Renal pelvis (tissue), 12 donors: ENCODE measurements at places on chromosomes 1 and 21. TPM values are rescaled to one million over a fixed set of nuclear protein-coding genes. Genes with fewer than 3 reads are reported as not detected.

The DARS2 gene
- polyA plus RNA-seq: 27.4 TPM

The LRRC53 gene
- 0.04 TPM for polyA plus RNA-seq

The ALPL gene
- 45.9 TPM for polyA plus RNA-seq

The CATSPERE gene
- polyA plus RNA-seq: 1.5 TPM

The ZBTB17 gene
- 35.5 TPM for polyA plus RNA-seq

The EXOSC10 gene
- polyA plus RNA-seq: 75.9 TPM

The C1QC gene
- 12.9 TPM for polyA plus RNA-seq

DNA sequence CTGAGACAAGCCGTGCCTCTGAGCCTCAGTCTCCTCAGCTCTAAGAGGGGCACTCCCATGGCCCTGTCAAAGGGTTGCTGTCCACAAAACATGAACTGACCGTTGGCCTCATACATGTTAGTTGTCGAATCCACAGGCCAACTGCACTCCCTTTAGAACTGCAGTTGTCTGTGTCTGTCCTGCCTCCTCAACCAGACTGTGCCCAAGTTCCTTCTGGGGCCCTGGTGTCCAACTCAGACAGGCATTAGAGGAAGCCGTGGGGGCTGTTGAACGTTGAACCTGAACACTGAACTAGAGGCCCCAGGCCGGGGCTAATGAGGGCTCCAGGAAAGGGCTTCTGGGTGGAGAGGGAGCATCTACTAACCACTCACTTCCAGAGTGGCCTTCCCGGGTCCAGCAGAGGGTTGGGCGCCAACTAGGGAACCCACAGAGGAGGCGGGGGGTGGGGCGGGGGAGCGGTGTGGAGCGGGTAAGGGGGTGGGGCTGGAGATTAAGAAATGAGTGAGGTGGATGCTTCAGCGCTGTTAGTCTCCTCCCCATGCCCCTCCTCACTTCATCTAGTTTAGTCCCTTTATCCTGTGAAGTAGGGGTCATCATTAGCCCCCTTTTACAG lies at the start of gene RAB42:
Gene RAB42, plus strand, starts transcription at position 558 of the 613 bp plus-strand sequence. CDS start 247 bp downstream, outside the sequence.
- DNase-seq: no peak

- no peak for DNase-seq
Measured at GRCh38 chr1:25137521-25138395, 94.5 kb downstream of the SYF2 start.

- DNase-seq: no peak
Measured at GRCh38 chr1:243837907-243838535, 12.0 kb downstream of the AKT3 start.

- DNase-seq: peak; percentile 75
Measured at GRCh38 chr1:105632342-105633196, 1423.9 kb upstream of the PRMT6 start.

DNA sequence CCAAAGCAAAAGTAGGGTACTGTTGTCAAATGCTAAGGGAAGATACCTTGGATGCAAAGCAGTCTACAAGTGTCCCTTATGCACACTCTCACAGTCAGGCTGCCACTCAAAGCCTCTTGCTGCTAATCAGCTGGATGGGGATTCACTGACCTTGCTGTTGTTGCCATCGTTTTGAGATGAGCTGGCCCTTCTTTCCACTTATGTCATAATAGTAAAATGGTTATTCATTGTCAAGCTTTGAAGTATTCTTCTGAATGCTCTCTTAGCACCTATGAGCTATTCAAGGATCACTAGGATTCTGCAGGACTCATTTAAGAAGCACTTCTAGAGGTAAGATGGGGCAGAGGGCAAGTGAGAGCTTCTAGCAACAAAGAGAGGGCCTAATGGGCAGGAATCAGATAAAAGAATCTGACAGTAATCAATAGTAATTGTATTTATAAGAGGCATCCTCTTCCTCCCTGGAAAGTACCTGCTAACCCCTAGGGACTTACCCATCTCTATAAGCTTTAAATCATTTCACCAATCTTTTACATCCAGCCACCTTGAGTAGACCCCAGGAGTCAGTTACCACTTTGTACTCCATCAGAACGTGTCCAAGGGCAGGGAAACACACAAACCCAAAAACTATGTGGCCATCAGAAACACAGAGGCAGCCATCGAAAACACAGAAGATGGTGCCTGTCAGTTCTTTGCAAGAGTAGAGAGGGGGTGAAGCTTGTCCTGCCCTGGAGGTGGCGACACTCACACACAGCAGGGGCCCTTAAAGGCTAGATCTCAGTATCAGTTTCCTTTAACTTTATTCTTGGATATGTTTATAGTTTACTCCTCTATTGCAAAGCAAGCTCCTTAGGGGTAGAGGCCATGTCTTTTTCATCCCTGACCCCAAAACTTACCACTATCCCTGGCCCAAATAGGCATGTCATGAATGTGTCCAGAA lies 103.7 kb upstream of the NFIA start:
- no peak for DNase-seq

GRCh38 chr1:174640783-174641182 lies 193.0 kb downstream of the GPR52 start:
- DNase-seq: no peak

GRCh38 chr1:28199328-28200233 lies 23.1 kb upstream of the PTAFR start:
- no peak for DNase-seq

DNA sequence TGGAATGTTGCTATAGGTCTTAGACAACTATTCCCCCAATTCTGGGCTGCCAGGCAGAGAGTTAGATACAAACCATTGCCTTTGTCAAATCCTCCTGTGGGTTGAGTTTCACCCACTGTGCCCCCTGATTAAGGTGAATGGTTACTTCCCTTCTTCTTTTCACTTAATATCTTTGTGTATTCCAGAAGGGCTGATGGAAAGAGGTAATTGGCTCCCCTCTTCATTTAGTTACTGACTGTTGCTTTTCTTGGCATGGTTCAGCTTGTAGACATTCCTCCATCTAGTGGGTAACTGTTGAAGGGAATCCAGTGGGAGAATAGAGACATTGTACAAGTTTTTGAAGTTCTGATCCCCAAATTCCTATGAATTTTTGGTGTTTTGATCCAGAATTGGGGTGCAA lies 43.8 kb upstream of the MACF1 start:
- no peak for DNase-seq

DNA sequence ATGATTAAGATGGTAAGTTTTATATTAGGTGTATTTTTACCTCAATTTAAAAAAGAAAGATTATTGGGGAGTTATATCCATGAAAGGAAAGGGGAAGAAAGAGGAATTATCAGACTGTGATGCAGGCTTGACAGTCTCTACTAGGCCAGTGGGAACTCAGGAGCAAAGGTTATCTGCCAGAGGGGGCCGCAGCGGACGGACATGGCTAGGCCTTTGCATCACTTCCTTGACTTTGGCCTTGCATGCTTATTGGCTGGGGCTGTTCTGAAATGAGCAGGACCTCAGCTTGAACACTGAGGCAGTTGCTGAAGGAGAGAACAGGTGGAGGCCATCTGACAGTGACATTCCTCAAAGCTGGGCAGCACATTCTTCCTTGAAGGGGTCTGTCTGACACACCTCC lies 150.9 kb downstream of the CYYR1 start:
- DNase-seq: no peak

- DNase-seq: no peak
Measured at GRCh38 chr1:16296643-16297042, 55.6 kb downstream of the FBXO42 start.

GRCh38 chr1:24203404-24203803 lies 16.3 kb upstream of the IFNLR1 start:
- DNase-seq: no peak

DNA sequence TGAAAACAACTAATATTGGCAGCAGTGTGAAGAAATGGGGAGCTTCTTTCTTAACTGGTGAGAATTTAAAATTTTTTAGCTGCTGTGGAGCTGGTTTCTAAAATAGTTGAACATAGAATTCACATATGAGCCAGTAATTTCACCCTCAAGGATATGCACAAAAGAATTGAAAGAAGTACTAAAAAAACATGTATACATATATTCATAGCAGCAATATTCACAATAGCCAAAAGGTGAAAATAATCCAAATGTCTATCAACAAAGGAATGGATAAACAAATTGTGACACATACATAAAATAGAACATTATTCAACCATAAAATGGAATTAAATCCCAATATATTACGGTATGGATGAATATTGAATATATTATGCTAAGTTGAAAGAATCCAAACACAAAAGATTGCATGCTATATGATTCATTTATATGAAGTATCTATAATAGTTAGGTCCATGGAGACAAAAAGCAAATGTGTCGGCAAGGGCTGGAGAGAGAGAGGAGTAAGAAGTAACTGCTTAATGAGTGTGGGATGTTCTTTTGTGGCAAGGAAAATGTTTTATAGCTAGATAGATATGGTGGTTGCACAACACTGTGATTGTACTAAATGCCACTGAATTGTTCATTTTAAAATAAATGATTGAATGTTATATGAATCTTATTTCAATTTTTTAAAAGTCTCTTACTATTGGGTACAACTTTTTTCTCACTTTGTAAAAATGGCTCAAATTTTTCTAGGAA lies 14.8 kb upstream of the COL11A1 start:
- DNase-seq: no peak

GRCh38 chr1:38029685-38030511 lies 16.7 kb downstream of the POU3F1 start:
- no peak for DNase-seq

- DNase-seq: no peak
Measured at GRCh38 chr1:231690059-231690458, 63.5 kb downstream of the DISC1 start.

GRCh38 chr1:227372726-227373130 lies 54.4 kb upstream of the CDC42BPA start:
- DNase-seq: no peak

DNA sequence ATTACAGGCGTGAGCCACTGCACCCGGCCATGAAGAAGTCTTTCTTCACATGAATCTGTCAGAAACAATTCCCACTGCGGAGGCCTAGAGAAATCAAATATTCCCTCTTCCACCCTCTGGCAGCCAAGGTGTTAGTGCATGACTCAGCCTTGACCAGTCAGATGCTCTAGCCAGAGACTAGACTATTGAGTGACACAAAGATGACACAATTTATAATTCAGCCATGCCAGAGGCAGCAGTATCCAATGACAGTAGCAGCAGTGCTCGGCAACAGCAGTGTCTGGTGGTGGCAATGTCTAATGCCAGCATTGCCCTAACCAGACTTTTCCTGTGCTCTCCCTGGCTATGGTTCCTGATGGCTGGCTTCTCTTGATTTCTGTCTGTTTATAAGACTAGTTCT lies 8.7 kb downstream of the CTXND2 start:
- DNase-seq: no peak

DNA sequence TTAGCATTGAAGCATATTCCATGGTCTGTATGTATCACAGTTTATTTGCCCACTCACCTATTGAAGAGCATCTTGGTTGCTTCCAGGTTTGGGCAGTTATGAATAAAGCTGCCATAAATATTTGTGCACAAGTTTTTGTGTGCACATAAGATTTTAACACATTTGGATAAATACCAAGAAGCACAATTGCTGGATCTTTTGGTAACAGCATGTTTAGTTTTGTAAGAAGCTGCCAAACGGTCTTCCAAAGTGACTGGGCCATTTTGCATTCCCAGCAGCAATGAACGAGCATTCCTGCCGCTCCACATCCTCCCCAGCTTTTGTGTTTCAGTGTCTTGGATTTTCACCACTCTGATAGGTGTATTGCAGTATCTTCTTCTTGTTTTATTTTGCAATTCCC lies 62.7 kb downstream of the PDE9A start:
- no peak for DNase-seq
